NCI-H1105 (cell line): ENCODE measurements at places on chromosomes 13 and 19.
A peak's percentile ranks its signal among the peaks of the same experiment; 100 is the strongest.

- no peak for DNase-seq
Measured at GRCh38 chr13:64928696-64929499, 2301.2 kb downstream of the PCDH9 start.

DNA sequence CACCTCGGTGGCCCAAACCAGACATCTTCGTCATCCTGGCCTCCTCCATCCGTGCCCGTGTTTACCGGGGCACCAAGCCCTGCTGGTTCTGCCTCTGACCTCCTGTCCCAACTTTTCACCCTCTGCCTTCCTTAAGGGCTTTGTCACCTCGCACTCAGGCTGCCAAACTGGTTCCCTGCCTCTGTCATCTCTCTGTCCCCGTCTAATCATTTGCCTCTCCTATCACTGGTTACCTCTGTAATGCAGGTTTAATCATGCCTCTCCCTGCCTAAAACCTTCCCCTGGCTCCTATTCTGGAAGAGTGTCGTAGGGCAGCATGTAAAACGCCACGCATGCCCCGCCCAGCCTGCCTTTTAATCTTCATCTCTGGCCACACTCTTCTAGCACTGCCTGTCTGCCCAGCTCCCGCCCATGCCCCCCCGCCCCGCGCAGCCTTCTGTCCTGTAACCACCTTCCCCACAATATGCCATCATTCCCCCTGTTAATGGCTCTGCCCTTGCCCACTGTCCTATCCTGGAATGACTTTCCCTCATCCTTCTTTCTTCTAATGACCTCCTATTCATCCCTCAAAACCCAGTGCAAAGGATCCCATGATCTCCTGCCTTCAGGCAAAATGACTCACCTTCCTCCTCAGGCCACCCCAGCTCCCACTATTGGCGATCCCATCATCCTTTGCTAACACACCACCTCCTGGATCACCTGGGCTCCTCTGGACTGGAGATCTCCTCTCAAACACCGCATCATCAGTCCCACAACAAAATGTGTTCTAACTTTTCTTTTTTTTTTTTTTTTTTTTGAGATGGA, 66.7 kb downstream of the PEX11G start:
- DNase-seq, result no peak

DNA sequence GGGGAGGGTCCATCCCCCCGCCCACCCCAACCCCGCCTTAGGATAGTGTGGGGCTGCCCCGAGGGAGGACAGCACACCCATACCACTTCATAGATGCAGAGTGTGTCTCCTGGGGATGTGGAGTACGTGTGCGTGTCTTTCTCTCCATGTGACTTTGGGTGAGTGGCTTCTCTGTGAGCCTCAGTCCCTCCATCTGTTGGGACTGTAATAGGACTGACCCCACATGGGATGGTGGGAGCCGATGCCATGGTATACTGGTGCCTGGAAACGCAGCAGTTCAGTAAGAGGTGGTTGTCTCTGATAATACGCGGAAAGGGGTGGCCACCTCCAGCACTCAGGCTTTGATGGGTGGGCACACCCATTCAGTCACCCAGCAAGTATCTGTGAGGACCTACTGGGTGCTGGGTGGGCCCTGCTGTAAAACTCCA, 816 bp upstream of the PRKD2 start:
- no peak for DNase-seq

DNA sequence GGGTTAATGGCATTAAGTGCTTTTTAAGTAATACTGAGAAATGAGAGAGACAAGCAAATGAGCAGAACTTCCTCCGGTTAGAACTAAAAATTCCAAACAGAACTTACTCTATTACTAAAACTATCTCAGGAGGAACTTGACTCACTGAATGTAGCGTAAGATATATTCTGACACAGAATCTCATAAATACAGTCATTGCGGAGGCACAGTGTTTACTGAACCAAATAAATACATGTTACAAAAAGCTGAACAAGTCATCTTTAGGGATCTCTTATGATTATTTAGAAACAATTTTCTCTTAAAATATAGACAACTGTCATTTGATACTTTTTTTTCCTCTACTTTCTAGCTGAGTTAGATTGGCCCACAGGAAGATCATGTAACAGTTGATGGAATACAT, 283.1 kb downstream of the KLF12 start:
- DNase-seq, result no peak

DNA sequence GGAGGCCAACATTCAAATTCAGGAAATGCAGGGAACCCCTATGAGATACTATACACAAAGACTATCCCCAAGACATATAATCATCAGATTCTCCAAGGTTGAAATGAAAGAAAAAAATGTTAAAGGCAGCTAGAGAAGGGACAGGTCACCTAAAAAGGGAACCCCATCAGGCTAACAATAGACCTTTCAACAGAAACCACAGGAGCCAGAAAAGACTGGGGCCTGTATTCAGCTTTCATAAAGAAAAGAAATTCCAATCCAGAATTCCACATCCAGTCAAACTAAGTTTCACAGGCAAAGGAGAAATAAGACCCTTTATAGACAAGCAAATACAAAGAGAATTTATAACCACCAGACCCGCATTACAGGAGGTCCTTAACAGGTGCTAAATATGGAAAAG, 1703.6 kb upstream of the PRR20A start:
- DNase-seq, result no peak

GRCh38 chr13:53778937-53779336, 750.3 kb downstream of the OLFM4 start:
- no peak for DNase-seq

- no peak for DNase-seq
Measured at GRCh38 chr19:23956051-23956450, 41.4 kb downstream of the ZNF726 start.

DNA sequence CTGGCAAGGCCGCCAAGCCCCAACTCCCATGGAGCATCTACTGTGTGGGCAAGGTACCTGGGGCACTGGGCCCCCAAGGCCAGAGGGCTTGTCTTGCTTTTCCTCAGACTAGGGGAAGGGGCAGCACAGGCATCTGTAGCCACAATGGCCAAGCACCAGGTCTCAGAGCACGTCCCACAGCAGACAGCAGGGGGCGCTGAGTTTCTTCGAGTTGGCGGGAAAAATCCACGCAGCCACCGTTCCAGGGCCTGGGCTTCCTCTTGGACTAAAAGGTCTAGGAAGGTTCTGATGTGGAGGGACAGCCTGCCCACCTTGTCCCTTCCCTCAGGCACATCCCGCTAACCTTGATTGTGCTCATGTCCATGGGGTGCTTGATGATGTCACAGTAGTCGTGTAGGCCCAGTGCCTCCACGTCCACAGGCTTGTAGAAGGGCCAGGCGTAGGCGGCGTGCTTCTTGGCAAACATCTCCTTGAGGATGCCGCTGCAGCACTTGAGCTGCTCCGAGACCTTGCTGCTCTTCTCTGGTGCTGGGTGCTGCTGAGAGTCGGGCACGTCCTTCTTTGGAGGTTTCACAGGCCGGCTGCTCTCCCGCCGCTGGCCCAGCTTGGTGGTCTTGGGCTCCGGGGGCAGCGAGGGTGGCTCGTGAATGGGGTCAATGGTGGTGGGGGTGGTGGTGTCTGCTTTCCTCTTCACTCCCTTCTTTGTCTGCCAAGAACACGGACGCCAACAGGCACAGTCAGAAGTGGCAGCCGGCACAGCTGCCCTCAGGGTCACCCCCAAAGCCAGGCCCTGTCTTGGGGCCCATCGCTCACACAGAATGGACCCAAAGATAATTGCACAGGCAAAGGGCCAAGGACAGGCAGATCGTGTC, 32.0 kb upstream of the EPHX3 start:
- DNase-seq, result peak; percentile 14
